ENCODE measurements at places on chromosomes 12 and 14. TPM values are rescaled to one million over a fixed set of nuclear protein-coding genes. Genes with fewer than 3 reads are reported as not detected.

Gene PLEK2
- 2.6 TPM for total RNA-seq

Gene RERG
- 1.6 TPM for total RNA-seq

Gene IL26
- not detected for total RNA-seq

Gene TTC8
- 12.6 TPM for total RNA-seq

Gene PLEKHD1
- not detected for total RNA-seq

Gene NFATC4
- total RNA-seq: 83.0 TPM

Gene PLEKHH1
- under 0.01 TPM for total RNA-seq

Gene AHNAK2
- total RNA-seq: 58.5 TPM

Gene AKAP6
- 0.35 TPM for total RNA-seq

Gene NKX2-1
- total RNA-seq: not detected

Gene FAM222A
- total RNA-seq: 2.1 TPM

Gene CPNE6
- not detected for total RNA-seq

Gene OR6C1
- not detected for total RNA-seq

Gene GPR68
- 0.47 TPM for total RNA-seq

Gene SPRYD4
- 1.3 TPM for total RNA-seq

Gene OTOGL
- 2.6 TPM for total RNA-seq

Gene ADGRD1
- 22.0 TPM for total RNA-seq

Gene C12orf60
- total RNA-seq: 1.4 TPM
